ENCODE measurements at places on chromosomes 6 and 20. TPM values are rescaled to one million over a fixed set of nuclear protein-coding genes. Genes with fewer than 3 reads are reported as not detected.

FAM217B gene
- total RNA-seq: 3.5 TPM

OTOR gene
- total RNA-seq: not detected

ATP9A gene
- total RNA-seq: 55.8 TPM

ECT2L gene
- total RNA-seq: not detected

WFDC10B gene
- total RNA-seq: not detected

PLCB4 gene
- 6.9 TPM for total RNA-seq

SLC26A8 gene
- total RNA-seq: 0.07 TPM
